ENCODE measurements at places on chromosomes 5 and 9.

- DNase-seq: no peak
Measured at GRCh38 chr5:157540707-157541446, 34.7 kb downstream of the ADAM19 start.

DNA sequence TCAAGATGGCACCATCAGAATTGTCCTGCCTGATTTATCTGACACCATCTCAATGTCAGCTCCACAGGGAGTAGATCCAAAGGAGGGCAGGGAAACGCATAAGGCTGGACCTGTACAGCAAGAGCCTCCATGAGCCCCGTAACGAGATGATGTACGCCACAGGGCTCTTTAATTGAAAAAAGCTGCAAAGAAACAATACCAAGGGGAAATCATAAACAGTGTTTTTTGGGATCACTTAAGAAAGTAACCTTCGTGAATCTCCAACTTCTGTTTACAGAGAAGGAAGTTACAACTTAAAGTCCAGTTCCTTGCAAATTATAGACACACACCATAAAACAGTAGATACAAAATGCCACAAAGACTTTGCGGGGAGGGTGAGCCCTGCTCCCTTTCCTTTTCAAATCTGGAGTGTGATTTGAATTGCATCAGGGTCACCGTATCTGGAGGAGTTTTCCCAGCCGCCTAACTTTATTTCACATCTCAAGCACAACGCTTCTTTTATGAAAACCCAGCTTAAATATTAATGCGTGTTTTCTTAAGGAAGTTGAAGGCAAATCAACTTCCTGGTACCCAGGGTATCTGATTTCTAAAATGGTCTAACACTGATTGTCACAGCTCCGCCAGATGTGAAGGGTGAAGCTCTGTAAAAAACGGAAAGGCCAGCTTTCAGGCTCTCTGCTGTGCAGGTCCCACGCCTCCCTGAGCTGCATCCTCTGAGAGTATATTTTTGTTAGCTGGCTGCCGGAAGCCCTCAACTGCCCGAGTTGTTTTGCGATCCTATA lies 88.9 kb downstream of the EBF1 start:
- no peak for DNase-seq

DNA sequence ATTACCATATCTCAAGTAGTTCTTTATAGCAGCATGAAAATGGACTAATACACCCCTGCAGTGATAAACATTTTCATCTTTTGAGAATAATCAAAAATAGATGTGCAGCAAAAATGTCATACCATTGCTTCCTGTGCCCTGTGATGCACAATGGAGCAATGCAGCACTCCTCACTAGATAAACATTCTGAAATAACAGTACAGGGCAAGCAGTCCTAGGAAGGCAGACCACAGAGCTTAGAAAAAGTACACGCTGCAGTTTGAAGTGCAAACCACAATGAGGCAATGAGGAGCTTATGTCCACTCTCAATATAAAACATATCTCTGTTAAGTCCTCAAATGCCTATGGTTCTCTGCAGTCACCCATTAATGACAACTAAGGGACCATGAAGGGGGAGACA lies 367.6 kb downstream of the PDE4D start:
- no peak for DNase-seq

- DNase-seq: no peak
Measured at GRCh38 chr5:178564397-178564796, 25.8 kb downstream of the COL23A1 start.

GRCh38 chr9:14418941-14419937 lies 105.3 kb upstream of the NFIB start:
- DNase-seq: no peak
